ENCODE measurements at places on chromosomes 6 and 20. TPM values are rescaled to one million over a fixed set of nuclear protein-coding genes. Genes with fewer than 3 reads are reported as not detected.

DNA sequence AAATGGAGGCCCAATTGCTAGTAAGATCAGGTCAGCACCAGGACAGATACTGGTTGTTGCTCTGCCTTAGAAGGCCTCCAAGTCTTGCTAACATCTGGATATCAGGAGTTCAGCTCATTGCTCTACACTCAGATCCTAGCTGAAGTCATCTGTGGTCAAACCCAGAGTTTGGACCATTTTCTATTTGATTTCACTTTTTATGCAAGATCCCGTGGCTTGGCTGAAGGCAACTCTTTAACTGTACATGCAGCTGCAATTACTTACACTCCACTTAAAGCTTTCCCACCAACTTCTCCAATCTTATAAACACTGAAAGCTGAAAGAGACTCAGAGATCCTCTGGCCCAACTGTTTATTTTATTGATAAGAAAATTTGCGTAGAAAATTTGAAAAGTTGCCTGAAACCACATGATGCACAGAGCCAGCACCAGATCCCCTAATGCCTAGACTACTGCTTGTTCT, 2.7 kb downstream of the SLC17A2 start:
- no peak for DNase-seq

GRCh38 chr20:16292226-16292880, 280.9 kb downstream of the KIF16B start:
- DNase-seq, result no peak

- DNase-seq, result no peak
Observed at GRCh38 chr6:56043076-56043475, 167.7 kb upstream of the BMP5 start.

- no peak for DNase-seq
Observed at GRCh38 chr6:34243131-34243771, 5.6 kb downstream of the SMIM29 start.

DNA sequence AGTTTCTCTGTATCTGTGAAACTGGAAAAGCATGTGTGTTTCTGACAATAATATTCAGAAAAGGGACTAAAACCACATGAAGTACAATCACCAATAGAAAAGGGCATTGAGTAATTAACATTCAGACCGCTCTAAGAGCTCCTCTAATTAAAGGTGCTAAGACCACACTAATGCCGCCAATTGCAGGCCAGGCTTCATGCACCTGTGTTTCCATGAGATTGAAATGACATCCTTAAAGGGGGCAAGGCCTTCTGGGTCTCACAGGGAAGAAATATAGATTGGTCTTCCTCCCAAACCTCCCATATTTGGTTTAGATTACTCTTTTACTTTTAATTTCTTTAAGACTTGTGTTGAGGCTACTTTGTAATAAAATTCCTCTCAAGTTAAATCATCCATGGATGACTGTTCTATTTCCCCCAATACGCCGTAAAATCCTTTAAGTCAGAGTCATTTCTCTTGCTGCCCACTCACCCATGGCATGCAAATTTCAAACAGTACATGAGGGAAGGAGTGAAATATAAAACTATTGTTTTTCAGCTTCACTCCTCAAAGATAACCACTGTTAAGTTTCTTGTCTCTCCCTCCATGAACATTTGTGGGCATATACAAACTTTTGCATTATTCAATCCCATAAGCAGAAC, 110.6 kb downstream of the UBE3D start:
- no peak for DNase-seq

DNA sequence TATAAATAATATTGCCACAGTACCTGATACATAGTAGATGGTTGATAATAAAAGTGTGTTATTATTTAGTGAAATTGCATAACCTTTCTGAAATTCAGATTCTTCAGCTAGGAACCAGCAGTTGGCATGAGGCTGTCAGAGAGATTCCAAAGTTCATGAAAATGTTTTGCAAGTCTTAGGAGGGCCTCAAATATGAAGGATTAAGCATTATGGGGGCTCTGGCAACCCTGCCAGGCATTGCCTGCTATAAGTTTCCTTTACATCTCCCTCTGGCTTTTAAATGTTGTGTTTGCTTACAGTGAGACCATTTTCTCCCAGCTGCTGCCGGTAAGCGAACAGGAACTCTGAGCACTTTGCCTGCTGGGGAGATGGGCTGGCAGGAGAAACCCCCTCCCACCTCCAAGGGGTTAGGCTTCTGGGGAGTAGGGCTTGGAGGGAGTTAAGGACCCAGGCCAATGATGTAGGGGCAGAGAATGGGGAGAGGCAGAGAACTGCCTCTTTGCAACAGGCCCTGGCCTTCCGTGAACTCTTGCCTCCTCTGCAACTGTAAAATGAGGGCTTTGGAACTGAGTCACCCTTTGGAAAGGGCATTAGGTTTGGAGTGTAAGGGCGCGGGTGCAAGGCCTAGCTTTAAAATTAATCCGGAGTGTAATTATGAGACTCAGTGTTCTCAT, 33.2 kb upstream of the KIF3B start:
- DNase-seq, result no peak

DNA sequence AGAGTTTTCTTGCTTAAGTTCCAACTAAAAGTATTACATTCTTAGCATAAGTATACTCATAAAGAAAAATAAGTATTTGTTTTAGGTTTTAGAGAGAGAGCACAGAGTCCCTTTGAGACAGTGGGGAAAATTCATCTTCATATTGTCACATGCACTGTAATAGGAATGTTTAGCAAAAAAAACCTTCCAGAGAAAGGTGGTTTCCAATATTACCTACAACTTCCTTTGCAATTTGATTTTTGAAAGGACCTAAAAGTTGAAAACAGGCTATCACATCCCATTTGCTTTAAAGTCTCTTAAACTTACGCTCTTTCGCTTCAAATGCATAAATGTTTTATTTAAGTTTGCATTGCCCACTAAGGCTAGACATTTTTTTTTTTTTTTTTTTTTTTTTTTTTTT, 86.4 kb downstream of the OPRM1 start:
- no peak for DNase-seq

DNA sequence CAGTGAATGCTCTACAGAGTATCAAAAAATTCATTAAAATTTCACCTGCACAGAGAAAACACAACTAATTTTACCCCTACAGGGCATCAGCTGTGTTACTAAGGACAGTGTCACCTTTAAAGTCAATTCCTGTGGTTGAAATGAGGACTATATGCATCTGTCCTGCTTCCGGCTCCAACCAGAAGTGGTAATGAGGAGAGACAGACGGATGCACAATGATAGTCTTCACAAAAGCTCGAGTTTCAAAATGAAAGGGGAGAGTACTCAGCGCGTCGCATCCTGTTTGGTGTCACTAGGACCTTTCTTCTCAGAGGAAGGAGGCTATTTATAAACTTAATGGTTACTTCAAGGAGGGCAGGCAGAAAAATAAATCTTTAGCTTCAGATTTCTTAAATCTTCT, 86.5 kb downstream of the LYRM4 start:
- peak; percentile 45 for DNase-seq

FERMT1 gene
- 0.23 TPM for total RNA-seq

OCSTAMP gene
- not detected for total RNA-seq
